ENCODE measurements at places on chromosomes 6 and 20. TPM values are rescaled to one million over a fixed set of nuclear protein-coding genes. Genes with fewer than 3 reads are reported as not detected.
A peak's percentile ranks its signal among the peaks of the same experiment; 100 is the strongest.

ENPP3 gene
- total RNA-seq, result 0.18 TPM

SLC22A1 gene
- not detected for total RNA-seq

GRCh38 chr20:16684416-16684815, 45.4 kb upstream of the SNRPB2 start:
- no peak for DNase-seq

GRCh38 chr6:100731411-100731810, 149.7 kb downstream of the ASCC3 start:
- DNase-seq, result no peak

DNA sequence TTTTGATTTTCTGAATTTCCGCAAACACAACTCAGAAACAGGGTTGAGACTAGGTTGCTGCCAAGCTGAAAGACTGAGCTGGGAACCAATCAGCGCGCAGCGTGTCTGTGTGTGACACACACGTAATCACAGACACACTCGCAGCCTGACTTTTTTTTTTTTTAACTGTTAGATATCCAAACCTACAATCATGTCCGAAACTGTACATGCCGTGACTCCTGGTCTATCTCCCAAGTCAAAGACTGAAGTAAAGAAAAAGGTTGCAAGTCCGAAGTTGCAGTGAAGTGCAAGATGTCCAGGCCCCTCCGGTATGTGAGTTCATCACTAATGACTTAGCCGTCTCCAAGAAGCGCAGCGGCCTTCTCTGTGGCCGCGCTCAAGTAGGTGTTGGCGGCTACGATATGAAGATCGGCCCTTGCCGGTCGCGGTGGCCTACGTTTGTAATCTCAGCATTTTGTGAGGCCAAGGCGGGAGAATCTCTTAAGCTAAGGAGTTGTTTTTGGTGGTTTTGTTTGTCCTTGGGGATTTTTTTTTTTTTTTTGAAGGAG, 108.2 kb downstream of the HFE start:
- peak; percentile 84 for DNase-seq

DNA sequence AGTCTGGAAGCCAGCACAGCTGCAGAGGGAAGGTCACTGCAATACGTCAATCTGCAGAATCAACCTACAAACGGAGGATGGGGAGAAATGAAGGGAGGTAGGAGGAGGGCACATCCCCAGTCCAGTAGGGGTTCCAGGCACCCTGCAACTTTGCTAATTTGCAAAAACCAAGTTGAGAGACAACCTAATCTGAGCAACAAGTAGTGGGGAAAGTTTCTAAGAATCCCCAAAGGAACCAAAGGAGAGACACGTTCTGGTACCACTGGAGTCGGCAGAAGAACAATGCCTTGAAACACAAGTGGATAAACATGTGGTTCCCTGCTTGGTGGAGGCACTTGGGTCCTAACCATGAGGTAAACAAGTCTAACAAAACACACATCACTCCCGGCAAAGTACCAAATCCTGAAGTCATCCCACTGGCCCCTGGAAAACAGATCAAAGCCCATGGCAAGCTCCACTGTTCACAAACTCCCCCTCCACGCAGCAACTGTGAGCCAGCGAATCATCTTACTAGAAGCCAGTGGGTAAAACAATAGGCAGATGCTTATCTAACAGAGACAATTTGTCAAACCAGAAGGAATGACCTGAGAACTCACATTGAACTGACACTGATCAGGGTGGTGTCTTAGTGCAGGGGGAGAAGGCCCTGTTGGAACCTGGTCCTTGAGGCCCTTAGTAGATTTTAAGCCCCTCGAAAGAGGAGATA, 4.7 kb downstream of the MRPS18A start:
- DNase-seq, result no peak
